ENCODE measurements at places on chromosomes 6 and 20.

- peaks cover 69% of the 10 kb centered on the region for H3K4me1 ChIP-seq
- H3K4me3 ChIP-seq = no peak overlapping the region
- no peak for DNase-seq
- no peak overlapping the region for H3K27ac ChIP-seq
- no peaks in the 10 kb centered on the region for H3K27me3 ChIP-seq
These were observed 14.5 kb downstream of the LAMA5 start for GRCh38 chr20:62352402-62353288.

DNA sequence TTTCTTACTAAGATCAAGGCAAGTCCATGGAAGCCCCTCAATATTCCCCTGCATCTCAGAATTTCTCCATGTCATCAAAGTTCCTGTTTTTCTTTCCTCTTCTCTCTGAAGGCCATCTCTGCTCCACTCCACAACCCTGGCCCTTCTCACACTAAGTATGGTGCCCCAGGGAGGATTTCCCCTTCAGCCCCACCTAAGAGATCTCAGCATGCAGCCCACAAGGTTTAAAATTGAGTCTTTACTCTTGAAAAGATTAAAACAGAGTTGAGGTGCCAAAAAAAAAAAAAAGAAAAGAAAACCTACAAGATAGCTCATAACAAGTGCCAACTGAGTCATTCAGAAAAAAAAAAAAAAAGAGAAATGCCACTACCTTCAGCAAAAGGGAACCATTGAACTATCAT is 36.5 kb upstream of the TNFAIP3 start:
- H3K27me3 ChIP-seq = no peaks in the 10 kb centered on the region
- H3K36me3 ChIP-seq = no peaks in the 10 kb centered on the region
- no peak overlapping the region for H3K27ac ChIP-seq

- DNase-seq = peak; percentile 74
- H3K36me3 ChIP-seq = no peaks in the 10 kb centered on the region
- H3K4me3 ChIP-seq = no peak overlapping the region
- no peak overlapping the region for H3K27ac ChIP-seq
- peaks cover 46% of the 10 kb centered on the region for H3K27me3 ChIP-seq
- peaks cover 18% of the 10 kb centered on the region for H3K4me1 ChIP-seq
These were observed 102.1 kb upstream of the MYL9 start for GRCh38 chr20:36439040-36439730.

- no peaks in the 10 kb centered on the region for H3K27me3 ChIP-seq
- no peaks in the 10 kb centered on the region for H3K36me3 ChIP-seq
- H3K4me1 ChIP-seq = peaks cover 21% of the 10 kb centered on the region
- DNase-seq = no peak
- no peak overlapping the region for H3K27ac ChIP-seq
- H3K4me3 ChIP-seq = peak overlapping the region; percentile 45
These were observed 638 bp downstream of the PACSIN1 start for GRCh38 chr6:34466242-34467185.
